ENCODE measurements at places on chromosomes 7 and 10.

DNA sequence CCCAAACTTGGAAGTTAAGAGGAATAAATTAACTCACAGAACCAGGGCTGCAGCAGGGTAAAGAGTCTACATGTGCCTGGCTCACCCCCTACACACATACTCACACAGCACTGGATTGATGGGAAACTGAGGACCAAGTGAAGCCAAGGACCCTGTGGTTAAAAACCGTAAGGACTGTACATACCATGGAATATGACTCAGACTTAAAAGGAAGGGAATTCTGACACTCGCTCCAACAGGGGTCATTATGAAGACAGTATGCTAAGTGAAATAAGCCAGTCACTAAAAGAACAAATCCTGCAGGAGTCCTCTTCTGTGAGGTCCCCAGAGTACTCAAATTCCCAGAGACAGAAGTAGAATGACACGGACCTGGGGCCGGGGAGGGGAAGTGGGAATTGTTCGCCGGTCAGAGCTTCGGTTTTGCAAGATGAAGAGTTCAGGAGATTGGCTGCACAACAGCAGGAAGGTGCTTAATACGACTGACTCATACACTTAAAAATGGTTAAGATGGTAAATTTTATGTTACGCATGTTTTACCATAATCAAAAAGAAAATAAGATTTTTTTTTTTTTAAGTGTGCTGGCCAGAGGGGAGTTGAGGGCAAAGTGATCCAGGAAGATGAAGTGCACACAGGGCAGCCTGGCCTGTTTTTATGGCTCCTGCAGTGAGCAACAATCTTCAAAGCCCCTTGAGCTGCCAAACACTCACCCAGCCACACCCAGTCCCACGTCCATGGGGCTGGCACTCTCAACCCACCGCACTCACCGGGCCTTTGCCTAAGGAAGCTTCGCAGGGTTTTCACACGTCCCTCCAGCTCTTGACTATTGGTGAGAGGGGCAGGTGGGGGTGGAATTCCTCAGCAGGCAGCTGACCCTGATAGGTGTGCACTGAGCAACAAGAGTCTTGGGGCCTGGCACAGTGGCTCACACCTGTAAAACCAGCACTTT, 26.4 kb downstream of the DRGX start:
- DNase-seq: no peak

DNA sequence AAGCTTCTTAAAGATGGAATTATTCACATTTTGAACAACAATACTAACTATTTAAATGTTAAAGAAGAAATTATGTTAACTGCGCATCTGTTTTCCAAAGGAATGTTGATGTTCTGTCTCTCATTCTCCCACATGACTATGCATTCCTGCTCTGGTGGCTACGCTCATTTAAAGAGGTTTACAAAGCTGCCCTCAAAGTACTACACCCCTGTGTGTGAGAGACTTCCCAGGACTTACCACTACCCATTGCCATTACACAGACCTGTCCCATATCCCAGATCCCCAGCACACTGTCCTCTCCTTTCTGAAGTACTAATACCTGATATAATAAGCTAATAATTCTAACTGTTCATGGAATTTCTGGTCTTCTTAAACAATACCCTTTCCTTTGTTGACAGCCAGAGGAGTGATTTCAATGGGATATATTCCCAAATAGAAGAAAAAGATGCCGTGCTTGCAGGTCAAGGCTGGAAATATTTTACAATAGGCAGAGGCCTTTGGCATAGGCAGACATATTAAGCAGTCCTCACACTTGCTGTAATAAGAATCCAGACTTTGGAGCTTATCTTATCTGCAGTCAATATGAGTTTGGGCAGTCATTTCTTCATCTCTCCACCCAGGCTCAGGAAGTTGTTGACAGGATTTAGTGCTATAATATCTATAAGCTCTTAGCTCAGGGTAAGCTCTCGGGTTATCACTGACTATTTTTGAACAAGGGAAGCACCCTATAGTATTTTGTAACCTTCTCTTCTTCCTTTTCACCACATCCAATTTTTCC, 12.2 kb downstream of the LIPF start:
- no peak for DNase-seq

- no peak for DNase-seq
Measured at GRCh38 chr7:97373736-97374135, 256.2 kb downstream of the SDHAF3 start.

DNA sequence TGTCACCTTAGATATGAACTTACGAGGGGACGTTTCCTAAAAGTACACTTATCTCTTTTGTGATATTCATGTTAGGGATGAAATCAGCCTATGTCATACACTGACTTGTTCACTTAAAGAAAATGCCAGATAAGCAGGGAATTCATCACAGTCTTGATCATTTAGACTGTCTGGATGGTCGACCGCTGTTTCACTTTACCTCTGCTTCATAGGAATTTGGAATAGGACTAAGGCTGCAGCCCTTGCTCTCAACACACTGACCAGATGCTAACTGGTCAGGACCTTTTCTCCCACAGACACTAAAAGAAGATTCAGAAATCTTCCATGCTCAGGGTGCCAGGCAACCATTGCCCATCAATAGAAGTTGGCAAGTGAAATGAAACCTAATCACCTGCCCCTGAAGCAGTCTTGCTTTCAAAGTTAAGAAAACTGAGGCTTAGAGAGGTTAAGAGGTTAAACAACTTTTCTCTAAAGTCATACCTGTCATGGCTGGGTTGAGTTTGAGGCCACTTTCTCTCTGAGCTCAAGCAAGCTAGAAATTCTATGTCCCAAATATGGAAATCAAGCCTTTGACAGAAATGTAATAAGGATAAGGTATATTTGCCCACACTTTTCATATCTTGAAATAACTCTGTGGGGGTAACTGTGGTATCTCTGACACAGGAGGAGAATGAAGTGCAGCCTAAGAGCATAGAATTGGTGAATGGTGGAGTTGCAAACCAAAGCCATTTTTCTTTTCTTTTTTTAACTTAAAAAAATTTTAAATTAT, 77.1 kb downstream of the MAP3K8 start:
- DNase-seq: no peak

GRCh38 chr10:132664407-132664806, 121.5 kb downstream of the NKX6-2 start:
- no peak for DNase-seq

DNA sequence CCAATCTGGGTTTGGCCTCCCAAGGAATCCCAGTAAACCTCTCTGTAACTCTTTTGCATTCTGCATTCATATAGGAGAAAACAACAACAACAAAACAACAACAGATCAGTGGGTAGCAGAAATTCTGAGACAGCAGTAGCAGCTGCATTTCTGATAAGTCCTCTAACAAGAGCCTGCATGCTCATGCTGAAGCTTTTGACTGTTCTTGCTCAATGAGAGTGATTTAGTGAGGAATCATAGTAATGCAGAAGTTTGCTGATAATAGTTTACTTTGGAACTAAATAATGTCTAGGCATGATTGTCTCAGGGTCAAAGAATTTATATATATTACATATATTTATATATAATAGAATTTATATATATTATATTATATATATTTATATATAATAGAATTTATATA, 35.2 kb downstream of the BMPER start:
- DNase-seq: no peak

GRCh38 chr10:133390597-133391248, 3.2 kb upstream of the MTG1 start:
- no peak for DNase-seq

DNA sequence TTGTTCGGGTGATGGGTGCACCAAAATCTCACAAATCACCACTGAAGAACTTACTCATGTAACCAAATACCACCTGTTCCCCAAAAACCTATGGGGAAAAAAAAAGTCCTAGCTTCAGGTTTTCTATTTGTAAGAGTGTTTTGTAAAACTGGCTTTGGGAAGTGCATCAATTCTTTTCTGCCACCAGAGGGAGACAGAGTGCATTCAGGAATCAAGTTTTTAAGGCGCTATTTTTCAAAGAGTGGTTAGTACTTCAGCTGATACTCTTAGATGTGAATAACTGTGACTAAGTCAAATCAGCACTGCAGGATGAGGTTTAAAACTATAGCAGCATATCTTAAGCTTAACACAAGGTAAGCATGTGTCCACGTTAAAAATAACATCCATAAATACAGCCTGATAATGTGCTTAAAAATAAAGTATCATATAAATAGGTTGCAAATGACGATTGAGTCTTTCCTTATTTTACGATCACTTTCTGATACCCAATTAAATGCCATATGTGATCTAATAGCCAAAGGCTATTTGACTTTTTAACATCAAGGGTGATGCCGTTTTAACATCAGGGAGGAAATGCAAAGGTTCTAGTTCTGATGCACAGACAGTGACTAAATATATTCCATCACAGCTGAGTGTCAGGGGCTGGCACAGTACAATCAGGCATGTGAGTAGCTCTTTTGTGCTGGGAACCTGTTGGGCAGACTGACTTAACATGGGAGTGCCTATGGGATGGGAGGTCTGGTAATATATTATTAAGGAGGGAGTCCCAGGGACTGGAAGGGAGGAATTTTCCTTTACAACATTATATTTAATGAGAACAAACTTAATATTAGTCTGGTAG, 10.6 kb upstream of the LYZL2 start:
- DNase-seq: no peak

DNA sequence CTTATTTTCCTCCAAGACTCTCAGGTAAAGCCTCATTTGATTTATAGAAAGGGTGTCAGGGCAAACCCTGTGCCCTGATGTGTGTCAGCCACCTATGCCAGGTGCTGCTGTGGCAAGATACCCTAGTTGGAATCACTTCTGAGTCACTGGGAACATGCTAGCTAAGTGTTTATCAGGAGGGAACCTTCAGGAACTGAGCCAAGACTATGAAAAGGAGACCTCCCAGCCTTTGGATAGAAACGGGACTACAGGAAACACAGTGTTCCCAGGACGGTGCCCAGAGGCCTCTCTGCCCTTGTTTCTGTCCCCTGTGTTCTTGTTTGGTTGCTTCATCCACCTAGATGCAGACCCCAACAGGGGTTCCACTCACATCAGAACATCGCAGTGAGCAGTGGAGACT, 28.5 kb downstream of the CNNM1 start:
- no peak for DNase-seq

DNA sequence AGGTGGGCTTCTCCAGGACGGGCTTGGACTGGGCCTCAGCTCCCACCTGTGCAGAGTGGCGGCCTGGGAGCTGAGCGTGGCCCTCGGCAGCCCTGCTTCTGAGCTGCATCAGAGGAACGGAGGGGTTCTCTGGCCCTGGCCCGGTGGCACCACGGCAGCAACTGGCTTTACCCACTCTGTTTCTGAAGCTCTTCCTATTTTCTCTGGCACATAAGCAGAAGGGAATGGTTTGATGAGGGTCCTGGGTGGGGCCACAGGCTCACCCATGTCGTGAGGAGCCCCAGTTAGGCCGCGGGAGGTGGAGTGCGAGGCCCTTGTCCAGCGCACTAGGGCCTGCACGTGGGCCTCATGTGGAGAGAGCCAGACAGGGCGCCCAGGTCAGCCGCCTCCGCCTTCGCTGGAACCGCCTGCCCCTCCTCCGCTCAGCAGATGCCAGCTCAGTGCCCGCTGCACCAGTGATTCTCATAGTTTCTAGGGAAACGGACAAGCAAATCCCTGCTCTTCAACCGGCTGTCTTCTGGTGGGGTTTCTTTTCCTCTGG, 284.0 kb downstream of the CELF2 start:
- DNase-seq: no peak

DNA sequence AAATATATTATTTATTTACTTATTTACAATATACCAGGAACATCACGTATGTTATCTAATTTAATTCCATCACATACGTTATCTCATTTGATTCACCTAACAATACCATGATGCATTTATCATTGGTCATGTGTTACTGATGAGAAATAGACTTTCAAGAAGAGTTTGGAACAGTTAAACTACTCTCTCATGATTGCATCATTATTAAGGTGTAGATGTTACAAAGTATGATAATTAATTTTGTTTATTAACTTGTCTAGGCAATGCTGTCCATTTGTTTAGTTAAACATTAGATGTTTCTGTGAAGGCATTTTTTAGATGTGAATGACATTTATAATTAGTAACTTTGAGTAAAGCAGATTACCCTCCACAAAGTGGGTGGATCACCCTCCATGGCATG, 32.0 kb upstream of the PCDH15 start:
- DNase-seq: no peak

- DNase-seq: no peak
Measured at GRCh38 chr10:73875139-73875475, 752 bp upstream of the CAMK2G start.

GRCh38 chr7:134558370-134558769, 9.5 kb downstream of the AKR1B15 start:
- DNase-seq: no peak

GRCh38 chr7:21927693-21928092, 18.0 kb downstream of the CDCA7L start:
- DNase-seq: no peak

DNA sequence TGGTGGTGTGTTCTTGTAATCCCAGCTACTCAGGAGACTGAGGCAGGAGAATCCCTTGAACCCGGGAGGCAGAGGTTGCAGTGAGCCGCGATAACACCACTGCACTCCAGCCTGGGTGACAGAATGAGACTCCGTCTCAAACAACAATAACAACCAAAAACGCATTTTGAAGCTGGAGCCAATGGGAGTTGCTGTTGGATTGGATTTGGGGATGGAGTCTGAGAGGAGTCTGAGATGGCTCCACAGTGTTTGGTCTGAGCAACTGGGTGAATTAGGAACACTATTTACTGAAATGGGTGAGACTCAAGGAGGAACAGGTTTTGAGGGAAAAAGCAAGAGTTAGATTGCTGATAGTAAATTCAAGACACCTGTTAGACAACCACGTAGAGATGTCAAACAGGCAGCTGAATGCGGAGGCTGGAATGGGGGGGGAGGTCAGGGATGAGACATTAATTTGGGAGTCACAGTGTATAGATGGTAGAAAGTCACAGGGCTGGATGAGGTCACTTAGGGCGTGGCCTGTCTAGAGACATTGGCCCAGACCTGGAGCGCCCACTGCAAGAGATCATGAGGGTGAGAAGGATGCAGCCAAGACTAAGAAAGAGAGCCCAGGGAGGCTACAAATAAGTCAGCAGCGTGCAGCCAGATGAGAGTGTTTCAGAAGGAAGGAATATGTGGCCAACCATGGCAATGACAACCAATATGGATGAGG, 56.4 kb downstream of the CYCS start:
- DNase-seq: no peak

DNA sequence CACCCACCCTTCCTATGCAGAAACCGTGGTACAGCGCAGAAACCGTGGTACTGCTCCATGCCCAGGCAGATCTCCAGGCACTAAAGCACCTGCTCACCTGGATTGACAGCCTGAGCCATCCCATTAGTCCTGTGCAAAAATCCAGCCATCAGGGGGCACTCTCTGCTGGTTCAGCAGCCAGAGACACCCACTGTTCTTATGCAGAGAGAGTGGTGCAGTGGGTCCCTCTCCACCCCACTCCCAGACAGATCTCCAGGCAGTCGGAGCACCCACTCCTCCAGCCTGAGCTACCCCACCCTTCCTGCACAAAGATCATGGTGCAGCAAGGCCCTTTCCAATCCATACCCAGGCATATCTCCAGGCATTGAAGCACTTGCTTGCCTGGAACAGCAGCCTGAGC, 219.8 kb downstream of the CTNNA3 start:
- DNase-seq: no peak

DNA sequence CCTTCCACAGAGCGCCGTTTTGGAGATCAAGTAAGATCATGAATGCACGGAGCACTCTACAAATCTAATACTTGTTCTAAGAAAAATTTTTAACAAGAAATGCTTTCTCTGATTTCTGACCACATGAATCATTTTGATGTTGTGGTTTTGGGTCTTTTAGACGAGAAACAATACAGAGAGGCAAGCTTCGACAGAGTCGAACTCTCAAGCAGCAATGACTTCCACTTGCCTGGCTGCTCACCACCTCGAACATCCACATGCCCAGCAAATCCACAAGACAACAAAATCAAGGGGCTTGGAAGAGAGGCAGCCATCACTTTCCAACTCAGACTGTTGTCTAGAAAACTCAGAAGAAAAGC, 69.4 kb upstream of the GSDME start:
- no peak for DNase-seq

Measured in activated CD8-positive, alpha-beta memory T cell treated with anti-CD3 and anti-CD28 coated beads for 1 hour (primary cell).